ENCODE measurements at places on chromosomes 7 and 10. TPM values are rescaled to one million over a fixed set of nuclear protein-coding genes. Genes with fewer than 3 reads are reported as not detected.

MALRD1 gene
- total RNA-seq, result 1.1 TPM

PRPF18 gene
- total RNA-seq, result 18.6 TPM

- DNase-seq, result no peak
These were observed 201.3 kb downstream of the JCAD start for GRCh38 chr10:29857843-29858701.

DNA sequence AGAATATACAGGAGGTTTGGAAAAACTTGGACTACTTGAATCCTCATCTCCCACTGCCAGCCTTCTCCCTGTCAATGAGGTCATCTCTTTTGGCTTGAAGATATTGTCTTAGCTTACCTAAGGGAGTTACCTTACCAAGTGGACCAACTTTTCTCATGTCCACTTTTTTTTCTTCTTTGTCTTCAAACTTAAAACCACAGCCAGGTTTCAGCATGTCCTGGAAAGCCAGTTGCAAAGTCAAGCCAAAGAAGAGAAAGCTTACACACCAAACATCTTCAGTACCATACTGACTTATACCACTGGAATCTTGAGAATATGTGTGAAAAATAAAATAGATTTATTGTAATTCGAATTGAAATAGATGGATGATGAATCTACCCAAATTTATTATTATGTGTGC lies 520.5 kb downstream of the HTR7 start:
- DNase-seq, result no peak

DNA sequence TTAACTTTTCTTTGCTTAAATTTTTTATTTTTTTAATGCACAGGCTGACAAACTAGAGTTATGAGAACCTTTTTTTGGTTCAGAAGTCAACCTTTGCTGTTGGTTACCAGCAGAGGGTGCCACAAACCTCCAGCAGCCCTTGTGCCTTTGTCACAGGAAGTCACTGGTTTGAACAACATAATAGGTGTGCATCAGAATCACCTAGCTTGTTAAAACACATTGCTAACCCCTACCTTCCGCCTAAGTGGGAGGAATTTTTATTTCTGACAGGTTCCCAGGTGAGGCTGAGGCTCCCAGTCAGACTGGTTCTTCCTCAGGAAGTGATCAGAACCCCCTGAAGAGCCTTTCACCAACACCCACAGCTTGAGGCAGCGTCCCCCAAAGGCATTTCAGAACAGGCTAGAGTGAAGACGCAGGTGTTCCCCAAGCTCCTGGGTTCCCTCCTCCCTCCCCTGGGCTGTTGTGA lies 22.6 kb upstream of the VDAC2 start:
- DNase-seq, result peak; percentile 30

- no peak for DNase-seq
These were observed 87.2 kb downstream of the NRF1 start for GRCh38 chr7:129698516-129699418.

GRCh38 chr10:33773253-33773573 lies 438.7 kb upstream of the NRP1 start:
- DNase-seq, result no peak

GRCh38 chr10:118246332-118247295 lies 95.5 kb downstream of the FAM204A start:
- DNase-seq, result no peak

DNA sequence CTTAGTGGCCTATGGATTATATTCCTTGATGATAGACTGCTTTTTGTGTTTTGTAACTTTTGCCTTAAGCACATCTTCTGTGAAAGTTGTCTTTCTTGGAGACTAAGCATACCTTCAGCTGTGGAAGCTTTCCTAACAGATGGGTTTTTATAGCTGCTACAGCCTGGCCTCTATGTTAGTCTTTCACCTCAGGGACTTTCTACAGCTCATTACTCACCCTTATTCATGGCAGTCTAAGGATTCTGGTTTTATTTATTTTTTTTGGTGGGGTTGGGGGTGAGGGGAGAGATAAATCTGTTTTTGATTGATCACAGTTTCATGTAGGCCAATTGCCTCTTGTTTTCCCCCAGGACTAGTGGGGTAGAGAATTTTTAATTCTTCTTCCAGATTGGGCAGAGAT lies 219.9 kb downstream of the DKK1 start:
- DNase-seq, result no peak

DNA sequence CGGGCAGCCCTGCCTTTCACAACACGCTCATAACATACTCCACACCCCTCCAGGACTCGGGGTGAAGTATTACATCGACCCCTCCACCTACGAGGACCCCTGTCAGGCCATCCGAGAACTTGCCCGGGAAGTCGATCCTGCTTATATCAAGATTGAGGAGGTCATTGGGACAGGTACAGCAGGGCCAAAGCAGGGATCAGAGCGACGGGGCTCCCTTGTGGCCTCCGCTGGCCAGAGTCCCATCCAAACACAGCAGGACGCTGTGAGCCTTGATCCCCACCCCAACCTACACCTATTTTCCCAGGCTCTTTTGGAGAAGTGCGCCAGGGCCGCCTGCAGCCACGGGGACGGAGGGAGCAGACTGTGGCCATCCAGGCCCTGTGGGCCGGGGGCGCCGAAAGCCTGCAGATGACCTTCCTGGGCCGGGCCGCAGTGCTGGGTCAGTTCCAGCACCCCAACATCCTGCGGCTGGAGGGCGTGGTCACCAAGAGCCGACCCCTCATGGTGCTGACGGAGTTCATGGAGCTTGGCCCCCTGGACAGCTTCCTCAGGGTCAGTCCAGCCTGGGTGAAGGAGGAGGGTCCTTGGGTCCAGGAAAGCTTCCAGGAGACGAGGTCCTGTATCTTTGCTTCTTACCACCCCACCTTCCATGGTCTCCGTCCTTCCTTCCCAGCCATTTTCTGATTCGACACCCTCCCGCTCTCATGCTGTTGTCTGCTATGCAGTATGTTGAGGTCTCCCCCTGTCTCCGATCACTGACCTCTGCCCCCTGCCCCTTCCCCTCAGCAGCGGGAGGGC lies 13.5 kb downstream of the EPHB6 start:
- DNase-seq, result peak; percentile 73

Measured in mesenteric fat pad (tissue), 1 donor.